Endodermal cell (in vitro differentiated cells): ENCODE measurements at places on chromosomes 3 and 15. TPM values are rescaled to one million over a fixed set of nuclear protein-coding genes. Genes with fewer than 3 reads are reported as not detected.

Gene CPLX3
- 0.63 TPM in 1 of 3 replicates, not detected in the others for total RNA-seq

Gene CSPG4
- 1.3 and 1.8 TPM in 2 replicates for total RNA-seq

Gene PLCB2
- total RNA-seq: 4.4 and 7.7 TPM in 2 replicates

DNA sequence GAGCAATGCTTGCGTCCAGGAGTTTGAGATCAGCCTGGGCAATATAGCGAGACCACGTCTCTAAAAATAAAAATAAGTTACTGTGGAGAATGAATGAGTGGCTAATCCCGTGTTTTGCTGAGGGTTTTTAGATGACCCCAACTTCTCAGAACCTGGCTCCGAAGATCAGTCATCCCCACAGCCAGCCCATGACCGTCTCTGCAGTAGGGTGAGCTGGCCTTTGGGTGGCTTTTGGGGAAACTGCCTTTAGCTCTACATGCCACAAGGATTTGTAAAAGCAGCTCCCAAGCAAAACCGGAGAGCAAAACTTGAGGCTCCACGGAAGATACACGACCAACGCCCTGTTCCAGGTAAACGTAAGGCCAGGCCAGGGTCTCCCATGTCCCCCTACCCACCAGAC, 39.2 kb upstream of the TFRC start:
- DNase-seq: no peak
- no peaks in the 10 kb centered on the region for H3K4me1 ChIP-seq
- no peak overlapping the region for H3K4me3 ChIP-seq

DNA sequence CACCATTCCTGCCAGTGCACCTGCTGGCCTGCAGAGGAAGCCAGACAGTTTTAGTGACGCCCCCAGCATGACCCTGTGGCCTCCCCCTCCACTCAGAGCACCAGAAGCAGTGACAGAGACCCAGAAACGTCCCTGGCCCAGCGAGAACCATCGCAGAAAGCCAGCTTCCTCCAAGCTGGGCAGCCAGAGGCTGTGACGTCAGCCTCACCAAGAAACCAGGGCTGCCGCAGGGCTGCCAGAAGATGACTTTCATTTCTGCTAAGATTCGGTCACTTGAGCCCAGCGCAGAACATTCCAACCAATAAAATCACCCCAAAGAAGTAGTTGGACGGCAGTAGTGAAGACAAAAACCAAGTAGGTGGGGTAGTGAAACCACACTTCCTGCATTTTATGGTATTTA, 29.6 kb upstream of the RPL32 start:
- peaks cover 26% of the 10 kb centered on the region for H3K27me3 ChIP-seq
- no peaks in the 10 kb centered on the region for H3K4me1 ChIP-seq
- no peak for DNase-seq
- no peaks in the 10 kb centered on the region for H3K36me3 ChIP-seq
- H3K27ac ChIP-seq: no peak overlapping the region

DNA sequence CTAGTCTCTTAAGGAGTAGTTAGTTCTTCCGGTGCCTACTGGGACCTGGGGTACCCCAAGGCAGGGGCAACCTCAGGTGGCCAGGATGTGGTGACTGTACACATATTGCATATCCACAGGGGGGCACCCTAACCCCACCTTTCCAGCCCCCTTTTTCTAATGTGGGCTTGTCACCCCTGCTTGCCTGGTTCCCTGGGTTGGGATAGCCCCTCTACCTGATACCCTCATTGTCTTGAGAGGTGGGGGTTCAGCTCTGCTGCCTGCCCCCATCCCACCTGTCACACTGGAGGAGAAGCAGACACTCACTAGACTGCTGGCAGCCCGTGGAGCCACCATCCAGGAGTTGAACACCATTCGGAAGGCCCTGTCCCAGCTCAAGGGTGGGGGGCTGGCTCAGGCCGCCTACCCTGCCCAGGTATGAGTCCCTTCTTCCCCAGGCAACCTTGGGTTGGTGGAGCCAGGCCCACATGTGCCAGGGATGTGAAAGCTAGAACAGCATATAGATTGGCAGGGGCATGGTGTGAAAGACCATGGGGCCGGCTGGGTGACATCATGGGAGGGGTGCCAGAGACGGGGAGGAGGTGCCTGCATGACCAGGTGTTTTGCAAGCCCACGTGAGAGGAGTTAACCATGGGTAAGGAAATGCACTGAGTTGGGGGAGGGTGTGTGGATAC, 4.0 kb downstream of the GLYCTK start:
- no peak overlapping the region for H3K27ac ChIP-seq
- peaks cover 11% of the 10 kb centered on the region for H3K36me3 ChIP-seq
- peaks cover 14% of the 10 kb centered on the region for H3K4me1 ChIP-seq

DNA sequence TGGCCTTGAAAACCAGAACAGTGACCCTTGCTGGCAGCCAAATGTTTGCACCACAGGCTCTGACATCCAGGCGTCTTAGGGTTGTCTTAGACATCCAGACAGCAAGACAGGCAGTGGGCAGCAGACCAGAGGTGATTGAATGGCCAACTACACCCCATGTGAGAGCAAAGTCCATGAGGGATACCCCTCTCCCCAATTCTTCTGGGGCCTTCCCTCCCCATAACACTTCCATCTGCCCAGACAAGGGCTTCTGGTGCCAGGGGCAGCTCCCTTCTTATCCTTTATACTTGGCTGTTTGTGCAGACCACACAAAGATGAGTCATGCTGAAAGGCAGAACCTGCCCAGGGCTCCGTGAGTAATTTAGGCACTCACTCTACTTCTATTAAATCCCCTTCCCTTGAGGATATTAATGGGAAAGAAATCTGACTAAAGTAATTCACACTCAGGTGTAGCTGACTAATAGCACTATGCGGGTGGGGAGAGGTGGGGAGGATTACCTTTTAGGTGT, 257.9 kb downstream of the UACA start:
- H3K4me3 ChIP-seq: no peak overlapping the region
- no peaks in the 10 kb centered on the region for H3K27me3 ChIP-seq
- H3K4me1 ChIP-seq: peaks cover 11% of the 10 kb centered on the region
- no peaks in the 10 kb centered on the region for H3K36me3 ChIP-seq

DNA sequence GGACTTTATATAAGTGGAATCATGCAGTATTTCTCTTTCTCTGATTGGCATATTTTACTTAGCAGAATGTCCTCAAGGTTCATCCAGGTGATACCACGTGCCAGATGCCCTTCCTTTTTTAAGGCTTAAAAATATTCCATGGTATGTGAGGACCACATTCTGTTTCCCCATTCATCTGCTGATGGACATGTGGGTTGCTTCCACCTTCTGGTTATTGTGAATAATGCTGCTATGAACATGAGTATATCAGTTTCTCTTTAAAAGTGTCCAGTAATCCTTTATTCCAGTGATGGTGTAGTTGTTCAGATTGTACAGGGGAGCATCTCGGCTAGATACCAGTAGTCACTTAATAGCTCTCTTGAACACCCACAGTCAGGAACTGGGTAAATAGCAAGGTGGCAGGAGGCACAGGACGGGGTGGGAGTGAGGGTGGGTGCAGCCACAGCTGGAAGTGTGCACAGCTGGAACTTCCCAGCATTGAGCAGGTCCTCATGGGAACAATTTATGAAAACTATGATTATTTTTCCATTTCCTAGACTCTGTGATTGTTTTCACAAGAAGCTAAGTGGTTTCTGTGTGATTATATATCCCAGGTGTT, 50.3 kb upstream of the ATG7 start:
- no peak overlapping the region for H3K4me3 ChIP-seq
- no peak for DNase-seq
- H3K36me3 ChIP-seq: no peaks in the 10 kb centered on the region

DNA sequence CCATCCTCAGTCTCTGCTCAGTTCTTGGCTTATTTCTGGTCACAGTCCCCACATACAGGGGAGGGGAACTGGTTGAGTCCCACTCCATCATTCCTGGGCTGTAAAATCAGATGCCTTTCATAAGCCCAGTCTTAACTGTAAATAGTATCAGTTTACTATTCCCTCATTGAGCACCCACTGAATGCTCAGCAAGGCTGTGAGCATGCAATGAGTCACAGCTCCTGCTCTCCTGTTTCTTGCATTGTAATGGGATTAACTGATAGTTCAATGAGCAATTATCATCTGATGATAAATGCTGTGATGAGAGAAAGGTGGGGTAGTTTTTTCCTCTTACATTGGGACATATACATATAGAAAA, 113.6 kb upstream of the TPM1 start:
- DNase-seq: no peak
- H3K4me3 ChIP-seq: no peak overlapping the region
- no peaks in the 10 kb centered on the region for H3K27me3 ChIP-seq
- H3K36me3 ChIP-seq: no peaks in the 10 kb centered on the region

DNA sequence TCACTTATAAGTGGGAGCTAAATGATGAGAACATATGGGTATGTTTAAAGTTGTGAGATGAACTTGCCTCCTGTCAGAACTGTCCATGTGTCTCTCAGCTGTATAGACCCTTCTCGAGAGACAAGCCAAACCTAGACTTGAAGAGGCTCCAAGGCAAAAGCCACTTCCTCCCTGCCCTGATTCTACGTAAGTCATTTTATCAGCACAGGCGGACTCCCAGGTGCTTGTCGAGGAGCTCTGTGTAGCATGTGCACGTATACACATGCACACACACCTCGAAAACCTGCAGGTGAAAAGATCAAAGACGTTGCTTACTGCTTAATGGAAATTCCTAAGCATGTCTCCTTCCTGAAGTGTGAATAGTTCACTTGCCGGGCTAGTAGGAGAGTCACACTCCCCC, 5.6 kb upstream of the CLEC3B start:
- H3K27ac ChIP-seq: no peak overlapping the region
- peaks cover 10% of the 10 kb centered on the region for H3K27me3 ChIP-seq
- peaks cover 8% of the 10 kb centered on the region for H3K36me3 ChIP-seq
- H3K4me1 ChIP-seq: peaks cover 6% of the 10 kb centered on the region
- no peak for DNase-seq
- H3K4me3 ChIP-seq: no peak overlapping the region

- no peaks in the 10 kb centered on the region for H3K4me1 ChIP-seq
- H3K27me3 ChIP-seq: no peaks in the 10 kb centered on the region
- H3K4me3 ChIP-seq: no peak overlapping the region
- no peak overlapping the region for H3K27ac ChIP-seq
These were observed 138.4 kb downstream of the PLCL2 start for GRCh38 chr3:17023006-17023664.

- H3K27ac ChIP-seq: no peak overlapping the region
- no peak for DNase-seq
These were observed 612 bp downstream of the UBA5 start for GRCh38 chr3:132660811-132661070.
